ENCODE measurements at places on chromosomes 5 and 9.

- DNase-seq: peak; percentile 99
Observed at GRCh38 chr9:110125207-110125751, 82.7 kb downstream of the C9orf152 start.

GRCh38 chr5:151890299-151890698 lies 34.4 kb downstream of the GLRA1 start:
- no peak for DNase-seq

- DNase-seq: no peak
Observed at GRCh38 chr9:87751868-87752267, 25.9 kb downstream of the CTSL start.

DNA sequence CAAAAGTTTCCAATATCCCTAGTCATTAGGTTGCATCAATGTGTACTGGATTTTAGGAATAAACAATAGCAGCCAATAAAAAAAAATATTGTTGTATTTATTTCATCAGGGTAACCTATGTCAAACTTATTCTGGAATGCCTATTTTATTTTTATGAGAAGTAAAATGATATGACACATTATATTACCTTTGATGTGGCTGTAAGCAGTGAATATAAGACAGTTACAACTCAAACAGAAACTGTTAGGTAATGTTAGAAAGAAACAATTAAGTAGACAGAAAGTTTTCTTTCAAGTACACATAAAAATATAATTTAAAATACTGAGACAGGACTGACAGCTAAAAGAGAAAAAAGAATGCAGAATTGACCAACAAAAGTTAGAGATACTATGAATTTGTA lies 65.5 kb downstream of the GNG10 start:
- no peak for DNase-seq

DNA sequence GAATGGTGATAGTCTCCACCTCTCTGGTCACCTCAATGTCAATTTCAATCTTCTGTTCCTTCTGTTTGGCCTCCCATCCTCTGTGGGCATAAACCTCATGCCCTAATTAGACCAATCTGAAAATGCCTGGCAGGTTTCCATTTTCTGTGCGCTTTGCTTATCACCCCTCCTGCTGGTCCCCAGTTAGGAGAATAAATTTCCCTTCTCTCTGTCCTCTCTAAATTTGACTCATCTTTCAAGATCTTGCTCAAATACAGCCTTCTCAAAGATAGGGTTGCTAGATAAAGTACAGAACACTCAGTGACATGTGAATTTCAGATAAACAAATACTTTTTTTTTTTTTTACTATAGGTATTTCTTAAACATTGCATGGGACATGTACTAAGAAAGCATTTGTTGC lies 69.4 kb upstream of the CD180 start:
- no peak for DNase-seq

- peak; percentile 79 for DNase-seq
Observed at GRCh38 chr5:16467363-16468219, 2.0 kb upstream of the ZNF622 start.

GRCh38 chr5:56814361-56814962 lies 887 bp upstream of the MAP3K1 start:
- peak; percentile 23 for DNase-seq

GRCh38 chr5:1447671-1448361 lies 2.6 kb upstream of the SLC6A3 start:
- DNase-seq: no peak

- DNase-seq: no peak
Observed at GRCh38 chr9:86859056-86859455, 88.2 kb downstream of the GAS1 start.

GRCh38 chr9:111529787-111530186 lies 4.8 kb downstream of the ZNF483 start:
- DNase-seq: no peak

- DNase-seq: peak; percentile 38
Observed at GRCh38 chr9:78030553-78031443, 813 bp downstream of the GNAQ start.

- peak; percentile 13 for DNase-seq
Observed at GRCh38 chr5:109584986-109585599, 104.6 kb upstream of the MAN2A1 start.

DNA sequence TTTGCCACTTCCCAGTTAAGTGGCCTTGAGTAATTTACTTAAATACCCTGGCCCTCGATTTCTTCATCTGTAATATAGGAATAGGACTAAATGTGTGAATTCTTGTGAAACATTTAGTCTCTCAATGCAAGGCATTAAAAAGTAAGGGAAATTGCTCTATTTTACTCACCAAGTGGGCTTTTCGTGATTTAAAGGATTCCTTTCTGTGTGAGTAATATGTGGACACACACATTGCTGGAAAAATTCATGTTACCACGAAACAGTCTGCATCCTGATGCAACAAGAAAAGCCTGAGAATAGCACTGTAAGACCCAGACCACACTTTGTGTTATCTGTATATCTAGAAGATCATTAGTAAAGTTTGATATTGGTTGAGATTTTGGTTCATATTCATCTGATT lies 1243.0 kb upstream of the CDH9 start:
- no peak for DNase-seq

DNA sequence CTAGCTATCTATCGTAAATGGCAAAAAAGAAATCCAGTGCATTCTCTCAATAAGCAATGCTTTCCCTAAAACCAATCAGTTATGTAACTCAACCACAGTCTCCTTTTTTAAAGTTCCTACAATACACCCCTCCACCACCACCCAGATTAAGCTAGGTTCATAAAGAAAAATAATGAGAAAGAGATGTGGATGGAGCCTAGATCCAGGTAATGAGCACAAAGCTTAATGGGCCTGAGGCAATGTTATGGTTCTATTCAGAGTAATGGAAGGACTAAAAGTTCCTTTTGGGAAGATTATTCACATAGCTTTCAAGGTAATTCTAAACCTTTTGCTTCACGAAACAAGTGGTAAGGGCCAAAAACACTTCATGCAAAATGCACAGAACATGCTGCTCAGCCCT lies 113.5 kb downstream of the MPDZ start:
- DNase-seq: no peak

GRCh38 chr9:136140046-136140445 lies 21.4 kb upstream of the TMEM250 start:
- no peak for DNase-seq

DNA sequence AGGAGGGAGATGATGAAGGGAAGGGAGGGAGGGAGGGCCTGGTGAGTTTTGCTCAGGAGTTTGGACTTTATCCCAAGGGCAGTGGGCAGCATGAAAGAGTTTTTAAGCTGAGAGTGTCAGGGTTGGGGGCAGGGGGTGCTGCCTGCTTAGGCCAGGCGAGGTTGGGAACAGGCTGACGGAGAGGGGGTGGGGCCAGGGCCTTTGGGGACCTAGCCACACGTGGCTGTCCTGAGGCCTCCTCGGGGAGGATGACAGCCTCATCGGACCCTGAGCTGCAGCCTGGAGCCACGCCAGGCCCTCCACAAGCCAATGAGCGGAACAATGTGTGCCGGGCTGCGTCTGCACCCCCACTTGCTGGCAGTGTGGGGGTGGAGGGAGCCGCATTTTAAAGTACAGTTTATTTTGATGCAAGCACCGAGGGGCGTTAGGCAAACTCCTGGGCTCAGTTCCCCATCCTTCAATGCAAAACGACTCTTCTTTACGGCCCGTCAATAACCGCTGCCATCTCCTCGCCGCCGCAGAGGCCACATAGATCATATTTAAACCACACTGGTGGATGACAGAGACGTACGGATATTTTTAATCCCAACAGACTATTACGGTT lies 5.3 kb upstream of the RXRA start:
- no peak for DNase-seq

DNA sequence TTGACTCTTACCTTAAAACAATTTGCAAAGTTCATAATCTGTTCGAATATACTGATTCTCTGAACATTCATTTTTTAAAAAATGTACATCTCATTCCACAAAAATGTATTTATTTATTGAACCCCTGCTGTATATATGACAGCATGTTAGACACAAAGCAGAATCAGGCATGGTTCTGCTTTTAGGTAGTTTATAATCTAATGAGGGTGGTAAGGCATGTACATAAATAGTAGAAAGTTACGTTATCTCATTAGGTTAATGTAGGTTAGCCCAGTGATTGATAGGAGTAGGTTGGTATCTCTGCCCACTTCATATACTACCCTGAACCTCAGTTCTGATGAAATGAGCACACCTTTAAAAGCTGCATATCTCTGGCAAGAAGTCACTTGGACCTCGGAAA lies 89.8 kb downstream of the ERMP1 start:
- DNase-seq: no peak

DNA sequence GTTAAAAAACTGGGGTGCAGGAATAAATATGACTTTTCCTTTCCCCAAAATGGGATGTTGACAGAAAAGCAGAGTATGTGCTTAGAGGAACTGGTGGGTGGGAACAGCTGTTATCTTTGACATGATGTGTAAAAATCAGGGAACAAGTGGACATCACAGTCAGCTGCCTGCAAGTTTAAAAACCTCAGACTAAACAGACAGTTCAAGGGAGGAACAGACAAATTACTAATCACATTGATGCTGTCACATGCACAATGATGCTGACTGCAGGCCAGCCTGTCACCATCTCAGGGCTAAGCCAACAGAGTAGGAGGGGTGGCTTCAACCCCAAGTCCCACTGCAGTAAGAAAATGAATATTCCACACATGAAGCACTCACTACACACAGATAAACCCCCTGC lies 38.2 kb upstream of the UBAP2 start:
- DNase-seq: no peak

GRCh38 chr9:134344068-134344799 lies 18.0 kb downstream of the RXRA start:
- DNase-seq: no peak

GRCh38 chr5:16147179-16147900 lies 32.3 kb downstream of the MARCHF11 start:
- no peak for DNase-seq

DNA sequence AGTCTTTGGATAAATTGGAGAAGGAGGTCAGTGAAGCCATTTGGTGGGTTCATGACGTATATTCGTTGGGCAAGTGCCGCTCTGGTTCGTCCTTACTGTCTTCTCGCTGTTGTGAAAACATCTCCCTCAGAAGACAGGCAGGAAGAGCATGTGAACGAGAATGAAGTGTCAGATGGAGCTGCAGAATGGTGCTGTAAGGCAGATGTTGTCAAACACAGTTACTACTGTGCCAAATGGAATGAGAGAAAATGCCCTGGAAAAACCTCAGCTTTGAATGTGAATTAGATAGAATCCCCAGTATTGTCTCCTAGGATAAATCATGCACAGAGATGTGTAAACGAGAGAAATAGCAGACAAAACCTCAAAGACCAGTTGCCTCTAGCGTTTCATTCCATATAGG lies 121.5 kb downstream of the CAMK4 start:
- no peak for DNase-seq

DNA sequence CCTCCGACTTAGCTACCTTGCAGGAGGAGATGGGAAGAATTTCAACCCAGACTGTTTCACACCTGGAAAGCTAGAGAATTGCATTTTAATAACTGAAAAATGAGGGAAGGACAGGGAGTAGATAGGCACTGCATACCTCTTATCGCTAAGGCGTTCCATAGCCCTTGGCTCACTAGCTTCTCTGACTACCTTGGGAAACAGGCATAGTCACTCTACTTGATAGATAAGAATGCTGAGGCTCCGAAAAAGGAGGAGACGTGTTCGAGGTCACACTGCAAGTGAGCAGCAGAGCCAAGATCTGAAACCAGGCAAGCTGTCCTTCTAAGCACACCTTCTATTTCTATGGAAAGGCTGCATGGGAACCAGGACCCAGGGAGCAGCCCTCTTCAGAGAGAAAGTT lies 168.9 kb downstream of the CRB2 start:
- no peak for DNase-seq

DNA sequence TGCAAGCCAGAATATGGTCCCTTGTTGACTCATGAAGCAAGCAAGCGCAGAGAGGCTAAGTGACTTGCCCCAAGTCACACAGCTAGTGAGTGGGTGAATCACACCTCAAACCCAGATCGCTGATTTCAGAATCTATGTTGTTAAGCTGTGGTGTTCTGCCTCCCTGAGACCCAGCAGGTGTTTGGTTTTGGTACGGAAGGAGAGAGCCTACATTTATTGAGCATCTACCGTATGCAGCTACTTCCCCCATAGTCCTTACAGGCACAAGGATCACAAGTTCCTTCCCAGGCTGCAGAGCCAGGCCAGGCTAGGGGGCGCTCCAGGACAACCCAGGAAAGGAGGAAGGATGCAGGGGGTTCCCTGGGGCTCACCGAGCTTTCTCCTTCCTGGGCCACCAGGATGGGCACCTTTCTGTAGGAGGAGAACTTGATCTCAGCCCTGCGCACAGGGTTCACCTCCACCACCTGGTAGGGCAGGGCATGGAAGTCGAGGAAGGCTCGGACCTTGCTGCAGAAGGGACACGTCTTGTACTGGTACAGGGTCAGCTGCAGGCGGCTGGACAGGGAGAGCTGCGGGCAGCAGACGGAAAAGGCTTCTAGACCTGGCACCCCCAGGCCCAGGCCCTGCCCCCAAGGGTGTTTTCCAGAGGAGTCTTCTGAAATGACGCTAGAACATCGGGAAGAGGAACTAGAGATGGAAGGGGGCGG lies 2.5 kb downstream of the PTGES2 start:
- peak; percentile 48 for DNase-seq

DNA sequence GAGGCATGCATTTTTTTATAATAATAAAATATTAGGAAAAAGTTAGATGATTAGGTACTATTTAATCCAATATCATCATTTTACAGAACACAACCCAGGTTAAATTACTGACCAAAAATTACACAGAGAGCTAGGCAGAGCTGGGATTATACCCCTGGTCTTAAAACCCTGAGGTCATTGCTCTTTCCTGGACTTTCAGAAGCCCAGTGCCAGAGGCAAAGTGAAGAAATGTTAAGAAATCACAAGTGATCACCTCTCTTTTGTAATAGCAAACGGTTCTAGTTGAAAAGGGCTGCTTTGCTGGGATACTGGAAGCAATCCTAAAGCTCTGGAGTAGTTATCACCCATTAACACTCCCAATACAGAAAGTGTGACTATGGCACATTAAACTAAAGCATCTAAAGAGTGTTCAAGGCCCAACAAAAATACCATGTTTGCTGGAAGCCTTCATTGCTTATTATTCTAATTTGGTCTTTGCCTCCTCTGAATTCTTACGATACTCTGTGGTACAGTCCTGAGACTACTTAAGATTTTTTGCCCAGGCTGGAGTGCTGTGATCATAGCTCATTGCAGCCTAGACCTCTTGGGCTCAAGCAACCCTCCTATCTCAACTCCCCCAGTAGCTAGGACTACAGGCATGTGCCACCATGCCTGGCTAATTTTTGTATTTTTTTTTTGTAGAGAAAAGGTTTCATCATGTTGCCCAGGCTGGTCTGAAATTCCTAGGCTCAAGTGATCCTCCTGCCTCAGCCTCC lies 575.9 kb downstream of the RAB3C start:
- no peak for DNase-seq

DNA sequence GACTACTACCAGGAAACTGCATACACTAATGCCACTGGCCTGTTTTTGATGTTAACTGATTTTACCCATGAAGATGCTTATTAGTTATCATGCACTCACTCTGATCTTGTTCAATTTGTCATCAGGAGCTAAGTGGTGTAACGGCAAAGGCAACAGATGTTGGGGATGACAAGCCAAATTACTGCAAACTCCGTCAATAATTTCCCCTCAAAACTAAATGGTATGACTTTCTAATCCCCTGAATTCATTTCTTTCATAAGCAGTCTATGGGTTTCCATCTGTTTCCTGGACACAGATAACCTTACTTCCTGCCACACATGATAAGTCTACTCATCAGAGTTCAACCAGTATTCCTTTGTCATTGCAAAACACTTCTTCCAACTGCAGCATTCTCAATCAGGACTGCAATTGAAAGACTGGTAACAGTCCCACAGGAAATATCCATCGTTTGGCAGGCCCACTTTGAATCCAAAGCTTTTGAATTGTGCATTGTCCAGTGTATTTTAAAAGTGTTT lies 96.2 kb upstream of the SMC2 start:
- DNase-seq: no peak
